ENCODE measurements at places on chromosomes 6 and 20.

- no peak for DNase-seq
Observed at GRCh38 chr20:4545526-4545925, 176.2 kb upstream of the PRND start.

- DNase-seq = no peak
Observed at GRCh38 chr6:3137057-3137777, 18.7 kb downstream of the BPHL start.

DNA sequence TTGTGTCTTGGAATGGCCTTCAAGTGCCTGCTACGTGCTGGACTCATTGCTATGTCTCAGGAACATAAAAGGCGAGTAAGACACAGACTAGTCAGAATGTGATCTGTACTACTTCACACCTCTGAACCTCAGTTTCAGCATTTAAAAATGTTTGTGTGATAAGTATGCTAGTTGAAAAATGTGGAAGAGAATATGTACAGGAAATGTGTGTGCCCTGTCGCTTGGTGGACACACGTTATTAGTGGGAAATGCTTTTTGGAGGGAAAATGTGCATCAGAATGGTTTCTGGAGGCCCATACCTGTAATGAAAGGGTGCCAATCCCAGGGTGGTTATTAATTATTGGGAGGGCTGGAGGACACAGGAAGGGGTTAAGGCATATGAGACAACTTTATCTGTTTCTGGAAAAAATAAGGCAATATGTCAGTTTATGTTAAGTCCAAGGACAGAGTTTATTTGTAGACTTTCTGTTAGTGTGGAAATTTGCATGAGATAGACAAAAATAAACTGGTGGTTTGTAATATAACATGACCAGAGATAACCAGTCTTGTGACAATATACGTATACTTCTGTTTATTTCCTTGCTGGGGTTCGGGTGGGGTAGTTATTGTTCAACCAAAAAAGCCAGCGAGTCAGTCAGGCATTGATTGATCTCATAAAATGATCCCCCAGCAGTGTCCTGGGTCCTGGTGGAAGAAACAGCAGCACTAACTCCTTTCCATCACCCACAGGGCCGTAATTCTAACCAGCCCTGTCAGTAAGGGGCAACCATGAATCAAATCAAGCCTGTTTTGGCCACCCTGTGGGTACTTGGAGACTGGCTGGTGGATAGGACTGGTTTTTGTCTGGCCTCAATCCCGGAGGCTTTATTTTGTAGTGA, 117.9 kb downstream of the JARID2 start:
- DNase-seq = peak; percentile 35

GRCh38 chr6:43927532-43928210, 157.7 kb downstream of the VEGFA start:
- no peak for DNase-seq

DNA sequence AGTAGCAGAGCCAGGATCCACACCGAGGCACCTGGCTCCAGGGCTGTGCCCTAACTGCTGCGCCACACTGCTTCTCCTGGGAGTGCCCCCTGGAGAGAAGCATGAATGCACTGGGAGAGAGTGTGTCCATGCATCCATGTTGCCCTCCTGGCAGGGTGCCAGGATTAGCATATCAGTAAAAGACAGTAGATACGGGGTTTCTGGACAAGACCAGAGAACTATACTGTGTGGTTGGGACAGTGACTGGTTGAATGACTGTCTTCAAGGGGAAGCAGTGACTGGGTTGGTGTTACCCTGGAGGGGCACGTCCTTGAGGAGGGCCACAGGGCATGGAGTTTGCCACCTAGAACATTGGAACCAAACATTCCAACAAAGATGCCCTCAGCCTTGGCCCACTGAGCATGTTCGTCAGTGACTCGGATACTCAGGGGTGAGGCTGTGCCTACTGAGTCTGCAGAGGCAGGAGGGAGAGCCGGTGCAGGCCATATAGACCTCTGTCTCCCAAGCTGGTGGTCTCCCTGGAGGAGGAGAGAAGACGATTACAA, 288.8 kb downstream of the CDC5L start:
- DNase-seq = no peak

DNA sequence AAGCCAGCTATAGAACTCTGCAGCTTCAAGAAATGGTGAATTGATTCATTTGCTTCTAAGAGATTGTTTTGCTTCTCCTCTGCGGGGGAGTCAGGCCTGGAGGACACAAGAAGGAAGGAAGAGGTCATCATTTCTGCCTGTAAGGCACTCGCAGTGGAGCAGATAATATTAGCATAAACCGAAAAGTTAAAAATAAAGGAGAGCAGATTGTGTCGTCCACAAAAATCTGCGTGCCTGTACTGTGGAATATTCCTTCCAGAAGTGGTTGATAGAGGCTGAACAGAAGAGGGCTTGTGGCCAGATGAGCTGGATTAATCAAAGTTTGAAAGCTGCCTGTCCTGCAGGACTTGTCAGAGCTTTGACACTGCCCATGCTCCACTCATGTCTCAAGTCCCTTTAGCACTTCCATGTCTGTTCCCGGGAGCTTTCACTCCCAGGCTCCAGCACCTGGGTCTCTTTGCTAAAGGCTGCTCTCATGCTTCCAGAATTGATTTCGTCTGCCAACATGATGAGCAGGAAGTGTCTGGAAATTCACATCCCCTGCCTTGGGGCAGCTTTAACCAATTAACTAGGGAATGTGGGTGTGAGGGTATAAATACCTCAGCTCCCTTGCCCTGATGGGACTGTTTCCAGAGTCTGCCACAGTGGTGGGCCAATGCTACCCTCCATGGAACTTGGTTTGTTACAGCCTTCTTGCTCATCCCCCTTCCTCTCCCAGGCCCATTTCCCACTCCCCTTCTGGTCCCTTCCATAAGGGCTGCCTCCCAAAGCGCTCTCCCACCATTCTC, 65.1 kb upstream of the STX16 start:
- no peak for DNase-seq

- no peak for DNase-seq
Observed at GRCh38 chr6:156595476-156595875, 181.7 kb upstream of the ARID1B start.

DNA sequence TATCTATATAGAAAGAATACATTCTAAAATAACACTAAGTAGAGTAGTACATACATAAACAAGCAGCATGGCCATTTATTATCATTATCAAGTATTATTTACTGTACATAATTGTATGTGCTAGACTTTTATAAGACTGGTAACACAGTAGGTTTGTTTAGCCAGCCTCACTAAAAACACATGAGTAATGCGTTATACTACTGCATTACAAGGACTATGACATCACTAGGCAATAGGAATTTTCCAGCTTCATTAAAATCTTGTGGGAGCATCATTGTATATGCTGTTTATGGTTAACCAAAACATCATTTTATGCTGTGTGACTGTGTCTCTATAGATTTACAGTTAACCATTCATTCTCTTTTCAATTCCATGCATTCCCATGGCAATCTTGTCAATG, 131.7 kb upstream of the HDGFL1 start:
- no peak for DNase-seq

DNA sequence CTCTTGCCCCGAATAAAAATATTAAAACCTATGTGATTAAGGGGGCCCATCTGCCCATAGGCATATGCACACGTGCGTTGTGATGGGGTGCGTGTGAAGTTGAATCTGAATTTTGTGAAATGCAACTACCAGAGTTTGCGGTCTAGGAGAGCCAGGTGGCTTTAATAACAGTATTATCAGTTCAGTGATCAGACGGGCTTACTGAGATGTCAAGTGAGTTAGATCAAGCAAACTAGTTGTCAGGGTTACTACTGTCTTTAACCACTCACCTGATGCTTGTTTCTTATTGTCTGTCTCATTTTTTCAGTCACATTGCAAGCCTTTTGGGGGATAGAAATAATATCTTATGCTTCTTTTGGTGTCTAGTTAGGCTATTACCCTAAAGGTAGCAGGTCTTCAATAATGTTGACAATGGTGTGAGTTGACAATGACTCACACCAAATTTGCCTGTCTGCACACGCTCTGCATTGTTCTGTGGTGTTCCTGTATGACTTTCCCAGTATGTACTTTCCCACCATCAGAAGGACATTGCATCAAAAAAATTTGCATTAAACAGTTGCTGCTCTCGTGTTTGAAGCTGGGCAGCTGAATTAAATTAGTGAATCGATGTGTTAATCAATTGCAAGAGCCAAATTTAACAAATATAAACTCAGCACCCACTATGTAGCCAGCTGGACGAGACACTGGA, 103.1 kb upstream of the NAA20 start:
- DNase-seq = no peak

DNA sequence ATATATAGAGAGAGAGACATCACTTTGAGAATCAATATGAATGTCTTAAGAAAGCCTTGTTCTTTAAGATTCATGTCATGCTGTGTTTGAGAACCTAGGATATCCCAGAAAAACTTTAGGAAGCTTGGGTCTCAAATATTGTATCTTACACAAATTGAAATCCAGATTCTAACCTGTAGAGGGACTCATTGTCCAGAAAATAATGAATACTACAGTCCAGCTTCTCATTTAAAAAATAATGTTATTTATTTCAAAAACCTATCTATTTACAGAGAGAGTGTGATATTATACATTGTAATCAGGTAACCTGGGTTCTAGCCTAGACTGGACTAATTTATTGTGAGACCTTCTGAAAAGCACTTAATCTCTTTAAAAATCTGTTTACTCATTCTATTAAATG, 4.2 kb downstream of the RFX6 start:
- DNase-seq = no peak

DNA sequence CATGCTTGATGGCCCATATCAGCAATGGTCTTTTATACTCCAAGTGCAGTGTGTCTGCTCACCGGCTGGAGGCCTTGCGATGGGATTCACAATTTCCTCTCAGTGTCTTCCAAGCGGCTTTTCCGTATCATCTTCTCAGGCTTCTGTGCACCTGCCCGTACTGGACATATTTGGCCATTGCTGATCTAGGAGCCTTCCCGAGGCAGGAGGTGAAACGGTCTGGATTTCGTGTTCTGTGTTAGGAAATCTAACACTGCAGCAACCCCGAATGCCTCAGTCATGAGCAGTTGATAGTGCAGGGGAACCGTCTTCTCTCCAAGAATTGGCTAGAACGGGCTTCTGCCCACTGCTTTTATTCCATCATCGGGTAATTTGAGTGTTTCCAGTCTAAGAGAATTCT, 60.5 kb downstream of the PPP1R14C start:
- DNase-seq = no peak

DNA sequence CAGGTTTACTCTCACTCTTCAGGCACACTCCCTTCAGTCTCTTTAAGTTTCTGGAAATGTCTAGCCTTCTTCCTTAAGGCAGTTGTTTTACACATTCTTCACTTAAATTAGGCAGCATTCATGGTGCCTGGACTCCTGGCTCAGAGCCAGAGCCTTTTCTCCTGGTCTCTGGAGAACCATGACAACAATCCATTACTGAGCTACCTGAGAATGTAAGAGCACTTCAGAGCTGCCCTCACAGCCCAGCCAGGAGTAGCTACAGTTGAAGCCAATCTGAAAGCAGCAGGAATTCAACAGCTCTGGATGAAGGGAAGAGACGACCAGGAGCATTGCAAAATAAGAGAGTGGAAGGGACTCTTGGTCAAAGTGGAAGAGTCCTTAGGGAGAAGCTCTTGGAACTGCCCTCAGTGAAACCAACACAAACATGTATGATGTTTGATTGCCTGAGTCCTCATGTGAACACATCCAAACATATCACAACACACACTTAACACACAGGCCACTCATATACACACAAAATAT, 416.8 kb upstream of the SPTLC3 start:
- no peak for DNase-seq

DNA sequence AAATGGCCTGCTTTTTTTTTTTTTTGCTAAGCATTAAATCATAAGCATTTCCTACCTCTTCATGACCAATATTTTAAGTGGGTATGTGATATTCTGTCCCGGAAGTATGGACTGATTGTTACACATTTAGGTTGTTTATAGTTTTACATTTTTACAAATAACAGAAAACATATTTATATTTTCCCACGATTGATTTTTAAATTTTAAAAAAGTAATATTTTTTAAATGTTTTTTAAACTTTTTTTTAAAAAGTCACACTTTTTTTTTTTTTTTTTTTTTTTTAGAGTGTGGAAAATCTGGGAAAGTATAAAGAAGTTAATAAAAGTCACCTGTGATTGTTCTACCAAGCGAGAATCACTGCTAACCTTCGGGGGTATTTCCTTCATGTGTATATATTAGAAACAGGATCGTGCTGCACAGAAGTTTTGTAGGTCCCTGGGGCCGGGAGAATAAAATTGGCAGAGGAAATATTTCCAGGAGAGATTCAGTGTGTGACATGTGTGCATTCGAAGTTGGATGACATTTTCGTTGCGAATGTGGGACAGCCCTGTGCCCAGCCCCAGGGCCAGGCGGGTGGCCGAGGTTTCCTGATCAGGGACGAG, 173.1 kb downstream of the CDC5L start:
- DNase-seq = no peak

DNA sequence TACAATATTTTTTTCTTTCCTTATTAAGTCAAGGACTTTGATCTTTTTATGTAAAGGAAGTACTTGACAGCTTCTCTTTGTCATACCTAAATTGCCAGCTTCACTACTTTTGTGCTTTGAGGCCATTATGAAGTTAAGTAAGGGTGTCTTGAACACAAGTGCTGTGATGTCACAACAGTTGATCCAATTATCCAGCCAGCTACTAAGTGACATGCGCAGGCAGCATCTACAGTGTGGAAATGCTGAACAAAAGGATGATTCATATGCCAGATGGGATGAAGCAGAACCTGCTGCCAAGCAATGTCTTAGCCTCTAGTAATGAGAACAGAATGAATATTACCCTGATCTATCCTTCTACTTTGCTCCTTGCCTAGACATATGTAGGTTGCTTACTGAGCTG, 68.3 kb upstream of the TMEM244 start:
- DNase-seq = no peak

DNA sequence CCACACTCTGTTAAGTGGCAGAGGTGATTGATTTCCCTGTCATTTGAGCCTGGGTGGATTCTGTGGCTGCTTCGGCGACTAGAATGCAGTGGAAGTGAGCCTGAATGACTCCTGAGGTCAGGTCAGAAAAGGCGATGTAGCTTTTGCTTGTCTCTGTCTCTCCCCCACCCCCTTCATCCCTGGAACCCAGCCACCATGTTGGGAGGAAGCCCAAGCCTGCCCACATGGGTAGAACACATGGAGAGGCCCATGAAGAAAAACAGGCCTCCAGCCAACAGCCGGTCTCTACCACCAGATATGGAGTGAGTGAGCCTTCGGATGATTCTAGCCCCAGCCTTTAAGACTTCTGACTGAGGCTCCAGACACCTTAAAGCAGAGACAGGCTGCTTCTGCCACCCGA, 181.0 kb downstream of the TFAP2C start:
- no peak for DNase-seq

DNA sequence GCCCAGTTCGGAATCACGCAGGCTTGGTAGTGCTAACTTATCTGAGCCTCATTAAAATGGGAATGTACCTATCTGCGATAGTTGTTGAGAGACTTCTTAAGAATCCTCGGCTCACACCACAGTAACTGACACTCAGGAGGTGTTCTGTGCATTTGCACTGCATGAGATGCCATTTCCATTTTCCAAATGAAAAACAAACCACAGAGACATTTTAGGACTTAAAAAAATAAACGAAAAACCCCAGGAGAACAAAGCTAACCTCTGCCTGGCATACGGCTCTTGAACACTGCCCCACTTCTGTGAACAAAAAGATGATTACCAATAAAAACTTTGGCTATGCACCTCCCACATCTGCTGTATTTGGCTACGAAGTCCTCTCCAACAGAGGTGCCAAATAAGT, 37.6 kb downstream of the BEND3 start:
- no peak for DNase-seq

- DNase-seq = peak; percentile 26
Observed at GRCh38 chr6:12844284-12845223, 128.0 kb downstream of the PHACTR1 start.

GRCh38 chr20:25090492-25091429, 8.8 kb upstream of the VSX1 start:
- no peak for DNase-seq

- no peak for DNase-seq
Observed at GRCh38 chr6:6901205-6901719, 206.5 kb upstream of the RREB1 start.

Data from GM19239 (cell line).